MCF 10A (cell line): ENCODE measurements at places on chromosomes 7 and 10.

DNA sequence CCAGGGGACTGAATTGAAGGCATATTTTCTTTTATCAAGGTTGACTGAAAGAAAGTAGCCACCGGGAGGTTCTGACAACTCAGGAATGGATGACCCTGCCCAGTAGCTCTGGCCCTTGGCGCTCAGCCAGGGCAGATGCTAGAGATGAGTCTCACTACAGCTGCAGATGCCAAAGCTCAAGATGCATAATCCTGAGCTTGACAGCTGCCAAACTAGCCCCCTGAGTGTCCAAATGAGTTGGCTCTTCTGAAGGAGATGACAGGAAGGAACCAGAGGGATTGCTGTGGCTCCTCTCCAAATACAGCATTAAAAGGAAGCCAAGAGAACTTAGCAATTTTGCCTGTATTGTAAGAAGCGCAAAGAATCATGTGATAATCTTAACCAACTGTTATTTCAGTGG lies 78.4 kb downstream of the NXPH1 start:
- DNase-seq = no peak

DNA sequence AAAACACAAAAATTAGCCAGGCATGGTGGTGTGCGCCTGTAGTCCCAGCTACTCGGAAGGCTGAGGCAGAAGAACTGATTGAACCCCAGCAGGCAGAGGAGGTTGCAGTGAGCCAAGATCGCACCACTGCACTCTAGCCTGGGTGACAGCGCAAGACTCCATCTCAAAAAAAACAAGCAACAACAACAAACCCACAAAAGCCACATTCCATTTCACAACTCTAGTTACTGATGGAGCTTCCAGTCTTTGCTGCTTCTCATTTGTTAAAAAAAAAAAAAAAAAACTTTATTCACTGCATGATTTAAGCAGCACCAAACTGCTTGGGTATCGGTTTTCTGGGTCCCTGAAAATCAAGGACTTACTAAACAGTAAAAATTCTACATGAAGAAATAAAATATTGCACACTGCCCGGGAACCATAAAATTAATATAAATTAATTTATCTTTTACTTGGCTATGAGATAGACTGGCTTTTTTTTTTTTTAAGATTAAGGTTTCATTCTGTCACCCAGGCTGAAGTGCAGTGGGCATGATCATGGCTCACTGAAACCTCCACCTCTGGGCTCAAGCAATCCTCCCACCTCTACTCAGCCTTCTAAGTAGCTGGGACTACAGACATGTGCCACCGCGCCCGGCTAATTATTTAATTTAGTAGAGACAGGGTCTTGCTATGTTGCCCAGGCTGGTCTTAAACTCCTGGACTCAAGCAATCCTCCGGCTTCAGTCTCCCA lies 42.0 kb downstream of the SRPK2 start:
- DNase-seq = no peak

- no peak for DNase-seq
Observed at GRCh38 chr10:1610986-1611770, 126.1 kb downstream of the ADARB2 start.

GRCh38 chr7:73329861-73330581 lies 2.1 kb downstream of the FKBP6 start:
- DNase-seq = no peak

DNA sequence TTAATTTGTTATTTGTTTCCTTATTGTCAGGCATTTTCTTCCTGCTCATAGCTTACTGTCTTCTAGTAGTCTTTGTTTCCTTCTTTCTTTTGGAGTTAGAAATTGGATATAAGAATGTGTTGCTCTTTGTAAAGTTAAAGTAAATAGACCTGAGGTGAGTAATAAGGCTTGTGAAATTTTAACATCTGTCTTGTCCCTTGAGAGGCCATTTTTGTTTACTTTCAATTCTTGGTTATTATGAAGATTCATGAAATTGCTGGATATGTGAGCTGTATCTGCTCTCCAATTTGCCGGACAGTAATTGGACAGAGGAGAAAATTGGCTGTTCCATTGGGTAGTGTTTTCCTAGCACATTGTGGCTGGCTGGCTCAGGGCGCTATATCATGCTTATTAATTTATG lies 260.7 kb downstream of the EXOC4 start:
- DNase-seq = peak; percentile 68

DNA sequence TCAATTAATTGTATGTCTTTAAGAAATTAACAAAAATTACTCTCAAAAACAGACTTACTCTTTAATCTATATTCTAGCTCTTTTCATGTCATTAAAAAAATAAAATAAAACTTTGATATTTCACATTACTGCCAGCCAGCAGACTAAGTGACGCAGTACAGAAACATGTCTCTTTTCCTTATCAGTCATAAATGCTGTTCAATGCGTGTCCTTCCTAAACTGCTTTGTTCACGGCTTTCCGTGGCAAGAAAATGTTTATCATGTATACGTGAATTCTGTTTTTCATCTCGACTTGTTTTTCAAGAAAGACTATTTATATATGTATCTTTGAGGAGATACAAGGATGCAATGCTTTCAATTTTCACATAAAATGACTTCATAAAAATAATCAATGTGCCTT lies 182.4 kb downstream of the DOCK4 start:
- DNase-seq = no peak
